ENCODE measurements at places on chromosomes 4 and X.

- DNase-seq = no peak
Observed at GRCh38 chr4:180449395-180449956, 1793.7 kb upstream of the TENM3 start.

DNA sequence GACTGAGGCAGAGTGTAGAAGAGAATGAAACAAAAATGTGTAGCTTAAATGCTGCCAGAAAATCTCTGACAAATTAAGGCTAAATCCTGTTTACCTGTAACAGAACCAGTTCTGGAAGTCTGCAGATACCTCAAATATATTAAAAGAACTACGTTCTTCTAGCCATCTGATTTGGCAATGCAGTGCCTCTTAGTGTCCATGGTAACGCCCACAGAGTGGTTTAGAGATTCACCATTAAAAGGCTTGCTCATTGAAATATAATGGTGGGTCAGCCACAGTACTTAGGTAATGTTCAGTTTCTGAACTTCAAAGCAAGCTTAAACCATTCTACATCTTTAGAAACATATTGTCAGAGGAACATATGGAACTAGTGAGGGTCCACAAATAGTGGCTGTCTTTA lies 23.2 kb upstream of the LUZP4 start:
- no peak for DNase-seq

DNA sequence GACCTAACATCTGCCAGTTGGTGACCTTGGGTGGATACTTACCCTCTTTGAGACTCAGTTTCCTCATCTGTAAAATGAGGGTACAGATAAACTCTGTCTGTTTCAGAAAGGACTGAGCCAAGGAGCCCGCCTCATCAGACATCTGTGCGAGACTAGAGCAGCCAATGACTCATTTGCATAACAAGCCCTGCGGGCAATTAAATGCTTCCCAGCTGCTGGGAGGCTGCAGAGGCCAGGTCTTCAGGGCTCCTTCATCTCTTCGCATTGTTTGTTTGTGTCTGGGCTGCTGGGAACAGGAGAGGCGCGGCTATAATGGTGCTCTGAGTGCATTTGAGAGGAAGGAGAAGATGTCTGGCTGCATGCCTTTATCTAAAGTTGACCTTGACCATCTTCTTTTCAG lies 85.0 kb downstream of the ADRA2C start:
- DNase-seq = no peak

DNA sequence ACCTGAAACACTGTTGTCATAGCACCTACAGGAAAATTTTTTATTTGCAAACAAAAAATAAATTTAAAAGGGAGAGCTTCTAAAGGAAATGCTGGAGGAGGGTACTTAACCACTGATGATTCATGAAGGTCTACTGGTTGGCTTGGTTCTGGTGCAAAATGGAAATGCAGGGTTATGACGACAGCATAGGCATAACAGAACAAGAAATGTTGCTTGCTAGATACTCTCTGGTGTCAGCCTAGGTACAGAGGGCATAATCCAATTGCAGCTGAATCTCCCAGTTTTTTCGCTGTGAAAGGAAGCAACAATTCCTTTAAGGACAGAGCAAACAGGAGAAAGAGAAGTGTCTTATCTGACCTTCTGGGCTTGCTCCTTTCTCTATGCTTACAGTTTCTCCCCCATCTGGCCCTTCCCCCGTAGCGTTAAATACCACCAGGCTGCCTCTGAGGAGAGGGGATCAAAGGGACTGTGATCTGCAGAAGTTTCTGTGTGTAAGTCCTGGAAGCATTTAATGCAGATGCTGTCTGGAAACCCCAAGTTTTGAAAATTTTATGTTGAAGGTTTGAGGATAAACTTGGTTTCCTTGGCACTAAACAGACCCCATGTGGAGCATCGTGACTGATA lies 23.7 kb upstream of the CASK start:
- DNase-seq = no peak

- DNase-seq = peak; percentile 87
Observed at GRCh38 chr4:575281-576141, 584 bp downstream of the TMEM271 start.

DNA sequence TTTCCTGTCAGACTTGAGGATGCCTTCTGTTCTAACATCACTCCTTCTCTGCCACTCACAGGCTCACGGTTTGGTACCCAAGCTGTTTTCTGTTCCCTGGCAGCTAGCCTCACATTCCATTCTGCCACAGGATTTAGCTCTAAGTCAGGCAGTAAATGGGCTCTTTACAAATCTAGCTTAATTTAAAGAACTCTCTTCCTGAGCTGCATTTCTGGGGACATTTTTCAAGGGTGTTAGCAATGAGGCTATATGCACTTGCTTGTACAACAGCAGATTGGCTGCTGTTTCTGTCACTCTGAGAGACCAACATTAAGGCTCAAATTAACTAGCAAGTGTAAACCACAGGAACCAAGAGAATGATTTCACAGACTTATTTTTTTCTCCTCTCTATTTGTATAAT lies 337.8 kb upstream of the NOCT start:
- DNase-seq = no peak

- DNase-seq = no peak
Observed at GRCh38 chr4:81839347-81840042, 367.8 kb upstream of the RASGEF1B start.

DNA sequence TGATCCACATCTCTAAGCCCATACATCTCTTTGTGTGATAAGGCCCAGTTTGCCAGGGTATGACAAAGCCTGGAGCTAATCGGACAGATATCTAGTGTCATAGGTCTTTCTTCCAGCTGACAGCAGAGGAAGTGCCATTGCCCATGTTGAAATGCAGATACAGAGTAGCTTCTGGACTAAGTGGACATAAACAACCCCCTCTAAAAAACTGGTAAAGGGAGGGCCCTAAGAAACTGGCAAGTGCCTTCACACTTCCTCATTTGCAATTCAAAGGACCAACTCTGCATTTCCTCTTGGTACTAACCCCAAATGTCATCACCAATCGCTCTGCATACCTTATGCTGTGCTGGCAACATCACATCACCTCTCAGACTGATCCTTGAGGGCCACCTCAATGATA lies 20.8 kb downstream of the ARHGEF6 start:
- DNase-seq = no peak

DNA sequence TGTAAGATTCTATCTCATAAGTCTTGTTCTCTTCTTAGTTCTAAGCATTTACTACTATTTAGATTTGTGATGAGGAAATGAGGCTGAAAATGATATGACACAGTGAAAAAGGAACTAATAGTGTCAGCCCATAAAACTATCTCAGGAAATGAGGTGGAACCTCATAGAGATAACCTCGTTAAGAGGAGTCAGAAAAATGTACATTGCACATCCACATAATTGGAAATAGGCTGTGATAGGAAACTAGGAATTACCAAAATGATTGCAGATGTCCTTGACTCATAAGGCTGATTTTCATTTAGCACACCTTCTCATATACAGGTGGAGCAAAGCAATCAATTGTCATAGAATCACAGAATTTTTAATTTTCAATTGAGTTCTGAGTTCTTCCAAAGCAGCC lies 26.8 kb downstream of the ANXA10 start:
- DNase-seq = no peak

DNA sequence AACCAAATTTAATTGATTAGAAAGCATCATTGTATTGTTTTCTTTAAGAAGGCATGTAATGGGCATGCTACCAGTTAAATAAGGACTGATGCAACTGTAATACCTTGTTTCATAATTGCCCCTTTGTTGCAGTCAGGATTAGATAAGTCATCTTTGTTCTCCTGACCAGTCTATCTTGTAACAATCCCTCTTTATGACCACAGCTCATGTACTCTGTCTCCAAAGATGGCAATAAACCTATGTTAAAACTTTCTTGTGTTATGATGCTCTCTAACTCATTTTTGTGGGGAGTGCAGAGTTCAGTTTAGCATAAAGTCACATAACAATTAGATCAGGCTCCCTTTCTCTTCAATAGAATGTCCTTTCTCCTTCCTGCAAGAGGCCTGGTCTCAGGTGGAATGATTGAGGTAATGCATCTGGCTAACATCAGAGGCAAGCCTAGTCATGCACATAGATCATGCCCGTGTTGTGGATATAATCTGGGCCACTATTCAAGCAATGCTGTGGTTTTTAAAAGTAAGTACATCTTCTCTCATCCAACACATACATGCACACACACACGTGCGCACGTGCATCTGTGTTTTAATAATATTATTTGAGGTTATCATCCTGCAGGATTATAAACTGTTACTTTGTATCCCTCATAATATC lies 45.6 kb downstream of the TMEM154 start:
- no peak for DNase-seq

GRCh38 chr4:87179751-87180150 lies 40.7 kb downstream of the KLHL8 start:
- DNase-seq = no peak

GRCh38 chr4:111984169-111984819 lies 161.0 kb upstream of the FAM241A start:
- DNase-seq = no peak

DNA sequence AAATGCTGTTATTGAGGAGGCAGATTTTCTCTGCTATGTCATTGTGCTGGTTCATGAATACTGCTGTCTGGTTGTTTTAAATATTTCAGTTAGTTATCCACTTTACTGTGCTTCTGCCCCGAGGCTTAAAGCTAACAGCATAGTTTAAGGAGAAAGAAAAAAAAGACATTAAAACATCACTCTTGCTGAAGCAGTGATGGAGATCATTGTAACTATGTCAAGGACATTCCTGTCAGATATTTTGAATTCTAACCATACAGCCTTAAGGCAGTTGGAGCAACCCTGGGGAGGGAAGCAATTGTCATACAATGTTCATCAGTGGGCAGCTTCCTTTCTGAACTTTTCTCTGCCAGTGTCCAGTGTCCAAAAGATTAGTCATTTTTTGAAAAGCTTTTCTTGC lies 199.0 kb upstream of the DDX53 start:
- DNase-seq = no peak

DNA sequence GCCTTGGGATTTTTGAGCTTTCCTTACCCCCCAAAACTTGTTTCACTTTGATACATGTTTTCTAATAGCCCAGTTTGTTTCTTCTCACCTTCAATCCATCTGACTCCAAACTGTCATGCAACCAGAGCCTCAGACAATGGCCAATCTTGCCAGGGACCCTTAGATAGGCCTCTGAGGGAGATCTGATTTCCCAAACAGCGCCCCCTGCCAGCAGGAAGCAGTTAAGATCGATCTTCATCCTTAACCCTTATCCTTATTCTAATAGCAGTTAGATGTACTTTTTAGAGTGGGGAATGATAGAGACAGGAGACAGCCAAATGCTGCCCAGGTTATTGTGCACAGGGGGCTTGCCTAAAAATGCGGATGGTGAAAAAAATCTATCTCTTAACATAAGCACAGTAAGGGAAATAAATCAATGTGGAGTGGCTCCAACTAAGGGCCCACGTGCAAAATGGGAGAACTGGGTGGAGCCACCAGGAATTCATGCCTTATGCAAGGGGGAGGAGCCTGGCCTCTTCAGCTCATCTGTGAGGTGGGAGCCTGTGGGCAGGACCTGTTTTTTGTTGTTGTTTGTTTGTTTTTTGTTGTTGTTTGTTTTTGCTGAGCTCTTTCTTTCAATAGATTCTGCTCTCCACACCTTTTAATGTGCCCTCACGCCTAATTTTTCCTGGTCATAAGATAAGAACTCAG lies 833.6 kb upstream of the AGA start:
- DNase-seq = no peak

DNA sequence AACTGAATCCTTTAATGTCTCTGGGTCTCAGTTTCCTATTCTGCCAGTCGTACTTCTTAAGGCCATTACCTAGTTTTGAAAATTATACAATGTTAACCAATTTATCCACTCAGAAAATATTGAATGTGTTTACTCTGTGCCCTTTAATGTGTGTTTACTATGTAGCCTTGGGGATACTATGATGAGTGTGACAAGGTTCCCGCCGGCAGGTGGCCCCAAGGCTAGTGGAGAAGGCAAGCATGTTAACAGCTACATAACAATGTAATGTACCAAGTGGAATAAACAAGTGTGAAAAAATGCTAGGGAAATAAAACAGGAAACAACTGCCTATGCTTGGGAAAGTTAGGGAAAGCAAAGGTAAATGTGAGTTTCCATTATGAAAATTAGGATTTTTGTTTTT lies 187.3 kb upstream of the MBNL3 start:
- DNase-seq = no peak

DNA sequence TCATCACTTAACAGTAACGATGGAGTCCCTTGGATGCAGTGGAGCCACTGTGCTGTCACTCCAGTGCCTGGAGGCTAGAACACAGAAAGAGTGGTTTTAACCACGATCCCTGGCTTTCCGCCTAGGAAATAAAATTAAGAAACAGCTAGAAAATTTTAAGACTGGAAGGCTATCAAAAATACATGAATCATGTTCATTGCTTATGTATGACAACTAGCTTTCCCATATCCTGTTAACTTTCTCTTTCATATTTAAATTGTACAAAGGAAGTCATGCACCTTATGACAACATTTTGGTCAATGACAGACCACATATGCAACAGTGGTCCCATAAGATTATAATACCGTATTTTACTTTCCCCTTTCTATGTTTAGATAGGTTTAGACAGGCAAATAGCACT lies 115.1 kb downstream of the GALNTL6 start:
- DNase-seq = no peak

DNA sequence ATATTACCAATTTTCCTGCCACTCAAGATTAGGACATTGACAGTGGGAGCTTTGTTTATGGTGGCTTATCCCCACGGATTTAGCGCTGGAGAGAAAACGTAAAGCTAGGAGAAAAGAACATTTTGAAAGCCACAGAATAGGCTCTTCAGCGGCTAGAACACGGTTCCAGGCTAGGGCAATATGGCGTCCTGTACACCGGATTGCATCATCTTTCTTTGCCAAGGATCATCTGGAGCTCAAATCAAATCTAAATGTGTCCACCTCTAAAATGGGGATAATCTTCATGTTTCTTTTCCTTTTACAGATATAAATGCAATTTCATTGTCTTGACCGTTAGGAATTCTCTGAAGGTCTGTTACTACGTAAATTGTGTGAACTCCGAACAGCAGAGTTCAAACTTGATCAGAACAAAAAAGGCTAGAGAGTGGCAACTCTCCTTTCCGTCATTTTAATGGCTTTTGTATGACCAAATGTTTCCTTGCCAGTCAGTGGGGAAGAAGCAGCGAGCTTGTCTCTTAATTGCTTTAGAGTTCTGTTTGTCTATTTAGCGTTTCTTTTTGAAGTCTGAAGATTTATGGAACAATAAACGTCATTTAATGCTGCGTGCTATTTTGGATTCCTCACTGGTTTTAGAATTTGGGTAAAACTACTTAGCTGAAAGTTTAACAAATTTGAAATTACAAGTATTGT lies 2.6 kb upstream of the WWC2 start:
- no peak for DNase-seq

DNA sequence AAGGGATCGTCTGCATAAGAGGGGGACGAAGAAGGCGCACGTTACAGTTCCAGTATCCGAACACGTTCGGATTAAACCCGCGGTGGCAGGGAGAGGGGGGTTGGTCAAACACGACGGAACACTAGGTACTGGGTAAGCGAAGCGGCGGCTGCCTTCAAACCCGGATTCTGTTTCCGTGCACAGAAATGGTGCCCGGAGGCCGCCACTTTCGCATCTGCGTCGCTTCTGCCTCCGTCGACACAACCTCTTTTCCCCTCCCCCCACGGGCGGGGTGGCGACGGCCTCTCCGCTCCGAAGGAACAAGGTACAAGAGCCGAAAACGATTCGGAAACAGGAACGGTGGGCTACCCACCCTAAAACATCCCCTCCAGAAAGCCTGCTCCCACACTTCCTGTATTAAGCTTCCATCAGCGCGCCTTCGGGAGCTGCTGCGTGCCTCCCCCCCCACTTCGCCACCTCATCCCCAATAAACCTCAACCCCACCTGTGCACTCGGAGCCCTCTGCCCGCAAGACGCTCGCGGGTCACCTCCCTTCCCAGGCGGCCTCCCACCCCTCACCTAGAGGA lies 667 bp downstream of the G3BP2 start:
- DNase-seq = peak; percentile 59

GRCh38 chr4:5003372-5003857 lies 15.8 kb downstream of the CYTL1 start:
- DNase-seq = no peak

Measured in AG08396 (cell line).